Activated T-cell treated with anti-CD3 and anti-CD28 coated beads, Interleukin-2, amount 50 U/mL, for 24 hours (primary cell): ENCODE measurements at places on chromosomes 5 and 9.

DNA sequence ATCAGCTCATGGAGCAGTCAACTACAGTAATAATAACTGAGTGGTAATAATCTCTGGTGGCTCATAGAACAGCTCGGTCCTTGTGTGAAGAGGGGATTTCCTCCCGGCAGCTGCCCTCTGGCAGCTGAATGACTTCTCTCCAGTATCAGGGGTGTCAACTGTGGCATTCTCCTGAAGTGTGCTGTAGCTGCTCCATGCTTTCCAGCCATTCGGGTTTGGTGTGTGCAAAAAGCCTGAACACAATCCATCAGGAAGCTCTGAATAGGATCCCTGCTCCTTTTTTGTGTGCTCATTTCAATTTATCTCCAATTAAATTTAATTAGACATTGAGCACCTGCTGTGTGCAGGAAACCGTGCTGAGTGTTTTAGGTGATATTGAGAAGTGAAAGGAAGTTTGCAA is 59.8 kb upstream of the BARX1 start:
- DNase-seq = no peak

GRCh38 chr9:83511051-83511450 is 27.1 kb downstream of the FRMD3 start:
- DNase-seq = no peak

DNA sequence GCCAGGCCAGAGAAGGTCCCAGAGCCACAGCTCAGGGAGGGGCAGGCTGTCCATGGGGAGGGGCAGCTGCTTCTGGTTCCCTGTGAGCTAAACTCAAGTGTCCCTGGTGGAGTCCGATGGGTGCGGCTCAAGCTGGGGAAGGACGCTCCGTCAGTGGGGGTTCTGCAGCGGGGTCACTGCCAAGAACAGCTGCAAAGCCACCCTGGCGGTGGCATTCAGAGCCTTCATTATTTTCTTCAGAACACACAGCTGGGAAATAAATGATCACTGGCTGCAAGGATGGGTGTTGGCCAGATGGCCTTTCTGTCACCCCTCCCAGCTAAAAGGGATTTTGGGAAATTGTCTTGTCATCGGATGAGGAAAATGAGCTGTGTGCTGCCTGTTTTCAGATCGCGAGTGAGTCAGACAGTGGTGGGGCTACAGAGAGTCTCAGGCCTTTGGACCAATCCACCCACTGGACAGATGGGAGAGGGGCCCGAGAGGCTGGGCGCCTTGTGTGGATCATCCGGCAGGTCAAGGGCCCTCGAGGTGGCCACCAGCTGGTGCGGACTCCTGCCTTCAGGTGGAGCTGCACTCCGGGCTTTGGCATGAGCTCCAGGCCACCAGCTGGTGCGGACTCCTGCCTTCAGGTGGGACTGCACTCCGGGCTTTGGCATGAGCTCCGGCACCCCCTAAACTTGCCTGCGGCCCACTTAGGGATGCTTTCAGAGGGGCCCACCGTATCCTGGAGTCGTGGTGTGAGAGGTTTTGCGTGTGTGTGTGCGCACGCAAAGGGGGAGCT is 17.9 kb upstream of the GFPT2 start:
- DNase-seq = no peak

DNA sequence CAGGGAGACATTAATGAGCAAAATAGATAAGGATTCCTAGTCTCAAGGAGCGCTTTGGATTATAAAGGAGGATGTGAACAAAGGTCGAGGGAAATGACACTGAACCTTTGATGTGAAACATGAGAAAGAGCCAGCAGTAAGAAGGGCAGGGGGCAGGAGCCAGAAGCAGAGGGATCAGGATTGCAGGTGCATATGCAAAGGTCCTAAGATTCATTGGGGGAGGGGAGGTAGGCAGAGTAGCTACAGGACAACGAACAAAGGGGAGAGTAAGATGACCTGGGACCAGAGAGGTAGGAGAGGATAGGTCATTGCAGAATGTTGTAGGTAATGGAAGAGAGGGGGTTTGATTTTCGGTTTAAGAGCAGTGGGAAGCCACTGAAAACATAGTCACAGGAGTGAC is 129.2 kb upstream of the TRPM3 start:
- no peak for DNase-seq

DNA sequence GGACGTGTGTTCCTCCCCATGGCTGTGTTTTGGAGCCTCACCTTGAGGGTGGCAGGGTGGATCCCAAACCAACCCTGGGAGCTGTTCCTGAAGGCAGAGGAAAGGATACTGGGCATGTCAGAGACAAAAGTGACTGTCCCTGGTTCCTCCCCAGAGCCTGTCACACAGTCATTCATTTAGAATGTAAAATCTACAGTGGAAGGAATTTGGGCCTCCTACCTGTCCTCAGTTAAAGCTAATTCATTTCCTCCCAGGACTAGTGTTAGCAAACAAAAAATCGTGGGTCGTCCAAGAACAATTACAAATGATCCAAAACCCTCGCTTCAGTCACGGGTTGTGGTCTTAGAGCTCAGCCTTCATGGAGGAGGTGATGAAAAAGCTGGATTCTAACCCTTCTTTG is 83.2 kb downstream of the NDFIP1 start:
- no peak for DNase-seq
